ENCODE measurements at places on chromosomes 5 and 9.

- DNase-seq = no peak
These were observed 471.9 kb downstream of the MTRR start for GRCh38 chr5:8340739-8341344.

- no peak for DNase-seq
These were observed 47.0 kb upstream of the PDE8B start for GRCh38 chr5:77163453-77163852.

GRCh38 chr9:98022447-98022846 lies 34.1 kb upstream of the NANS start:
- DNase-seq = no peak

DNA sequence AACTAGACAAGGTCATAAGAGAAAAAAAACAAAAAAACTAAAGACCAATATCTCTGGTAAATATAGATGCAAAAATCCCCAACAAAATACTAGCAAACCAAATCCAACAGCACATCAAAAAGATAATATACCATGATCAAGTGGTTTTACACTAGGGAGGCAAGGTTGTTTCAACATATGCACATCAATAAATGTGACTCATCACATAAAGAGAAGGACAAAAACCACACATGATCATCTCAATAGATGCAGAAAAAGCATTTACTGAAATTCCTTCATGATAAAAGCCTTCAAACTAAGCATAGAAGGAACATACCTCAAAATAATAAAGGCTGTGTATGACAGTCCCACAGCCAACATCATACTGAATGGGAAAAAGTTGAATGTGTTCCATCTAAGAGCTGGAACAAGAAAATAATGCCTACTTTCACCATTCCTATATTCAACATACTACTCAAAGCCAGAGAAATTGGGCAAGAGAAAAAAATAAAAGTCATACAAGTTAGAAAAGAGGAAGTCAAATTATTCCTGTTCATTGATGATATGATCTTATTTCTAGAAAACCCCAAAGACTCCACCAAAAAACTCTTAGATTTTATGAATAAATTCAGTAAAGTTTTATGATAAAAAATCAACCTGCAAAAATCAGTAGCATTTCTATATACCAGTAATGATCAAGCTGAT lies 72.2 kb upstream of the FAM169A start:
- no peak for DNase-seq

- no peak for DNase-seq
These were observed 67.5 kb upstream of the RAPGEF1 start for GRCh38 chr9:131807144-131807983.

DNA sequence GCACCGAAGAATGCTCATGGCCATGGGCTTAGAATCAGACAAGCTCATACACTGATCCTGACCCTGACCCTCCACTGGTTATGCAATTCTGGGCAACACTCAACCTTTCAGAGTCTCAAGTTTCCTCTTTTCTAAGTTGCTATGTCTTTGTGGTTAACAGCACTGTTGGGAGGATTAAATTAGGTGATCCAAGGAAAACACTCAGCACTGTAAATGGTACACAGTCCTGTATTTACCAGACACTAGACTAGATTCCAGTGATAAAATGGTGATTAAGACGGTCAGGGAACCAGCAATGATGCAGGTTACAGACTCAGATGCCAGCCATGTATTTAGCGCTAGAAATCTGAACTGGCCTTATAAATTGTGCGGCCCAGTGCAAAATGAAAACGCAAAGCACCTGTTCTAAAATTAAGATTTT lies 8.1 kb downstream of the ARL15 start:
- no peak for DNase-seq

DNA sequence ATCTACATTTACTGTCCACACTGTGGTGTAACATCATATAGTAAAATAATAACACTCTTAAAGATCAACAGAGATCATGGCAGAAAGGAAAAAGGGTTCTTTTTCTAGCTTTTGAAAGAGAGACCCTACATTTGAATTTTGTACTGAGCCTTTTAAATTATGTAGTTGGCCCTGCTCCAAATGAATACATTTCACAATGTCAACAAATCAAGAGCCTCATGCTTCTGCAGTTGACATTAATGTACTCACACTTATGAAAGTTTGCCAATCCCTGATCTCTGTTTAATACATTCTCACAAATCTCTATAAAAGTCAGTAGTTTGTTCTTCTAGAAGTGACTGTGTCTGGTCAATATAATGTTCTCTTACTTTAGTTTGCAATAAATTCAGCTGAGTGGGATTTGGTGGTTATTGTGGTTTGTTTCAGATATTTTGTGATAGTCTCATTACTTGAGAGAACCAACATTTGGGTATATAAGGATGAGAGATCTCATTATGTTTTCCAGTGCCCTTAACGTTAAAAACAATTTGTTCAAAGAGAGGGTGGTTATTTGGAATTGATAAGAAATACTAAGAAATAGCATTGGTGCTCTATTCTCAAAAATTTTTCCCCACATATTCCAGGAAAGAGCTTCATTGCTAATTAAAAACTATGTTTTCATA lies 277.8 kb upstream of the FTMT start:
- DNase-seq = no peak

DNA sequence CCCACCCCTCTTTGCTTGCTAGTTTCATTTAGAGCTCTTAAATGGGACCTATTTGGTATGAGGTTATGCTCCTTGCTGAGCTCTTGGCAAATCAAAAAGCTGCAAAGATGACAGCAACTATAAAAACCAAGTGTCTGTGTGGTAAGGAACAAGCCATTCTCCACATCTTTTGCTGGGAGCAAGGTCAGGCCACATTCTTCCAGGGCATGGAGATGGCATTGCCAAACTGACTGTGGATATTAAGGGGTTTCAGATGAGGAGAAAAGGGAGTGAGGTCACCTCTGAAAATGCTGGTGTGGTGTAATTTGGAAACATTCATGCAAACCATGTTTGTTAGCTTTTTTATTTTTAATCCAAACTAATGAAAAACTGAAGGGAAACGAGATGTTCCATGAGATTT lies 218.8 kb upstream of the IL12B start:
- DNase-seq = no peak

GRCh38 chr5:109656829-109657228 lies 32.9 kb upstream of the MAN2A1 start:
- DNase-seq = peak; percentile 48

DNA sequence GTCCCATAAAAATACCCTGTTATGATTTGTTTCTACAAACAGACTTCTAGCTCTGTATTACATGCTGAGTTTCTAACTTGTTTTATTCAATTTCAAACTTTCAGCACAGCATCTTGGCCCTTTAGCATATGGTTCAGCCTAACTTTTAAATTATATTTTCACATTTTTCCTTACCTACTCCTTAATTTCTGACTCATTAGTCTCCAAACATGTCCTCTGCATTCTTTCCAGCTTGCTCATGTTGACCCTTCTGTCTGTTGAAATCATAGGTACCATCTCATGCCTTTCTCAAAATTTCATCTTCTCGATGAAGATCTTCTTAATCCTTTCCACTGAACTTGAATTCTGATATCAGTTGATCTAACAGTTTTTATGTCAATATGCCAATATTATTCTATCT lies 200.9 kb upstream of the RIOK2 start:
- no peak for DNase-seq

GRCh38 chr5:141958113-141958512 lies at the start of gene PCDH12:
Gene PCDH12, minus strand, starts transcription at chr5:141958202. Its CDS starts 351 bp downstream, at chr5:141957851.
- peak; percentile 71 for DNase-seq

- DNase-seq = no peak
These were observed 34.5 kb downstream of the CREBRF start for GRCh38 chr5:173090639-173091038.

DNA sequence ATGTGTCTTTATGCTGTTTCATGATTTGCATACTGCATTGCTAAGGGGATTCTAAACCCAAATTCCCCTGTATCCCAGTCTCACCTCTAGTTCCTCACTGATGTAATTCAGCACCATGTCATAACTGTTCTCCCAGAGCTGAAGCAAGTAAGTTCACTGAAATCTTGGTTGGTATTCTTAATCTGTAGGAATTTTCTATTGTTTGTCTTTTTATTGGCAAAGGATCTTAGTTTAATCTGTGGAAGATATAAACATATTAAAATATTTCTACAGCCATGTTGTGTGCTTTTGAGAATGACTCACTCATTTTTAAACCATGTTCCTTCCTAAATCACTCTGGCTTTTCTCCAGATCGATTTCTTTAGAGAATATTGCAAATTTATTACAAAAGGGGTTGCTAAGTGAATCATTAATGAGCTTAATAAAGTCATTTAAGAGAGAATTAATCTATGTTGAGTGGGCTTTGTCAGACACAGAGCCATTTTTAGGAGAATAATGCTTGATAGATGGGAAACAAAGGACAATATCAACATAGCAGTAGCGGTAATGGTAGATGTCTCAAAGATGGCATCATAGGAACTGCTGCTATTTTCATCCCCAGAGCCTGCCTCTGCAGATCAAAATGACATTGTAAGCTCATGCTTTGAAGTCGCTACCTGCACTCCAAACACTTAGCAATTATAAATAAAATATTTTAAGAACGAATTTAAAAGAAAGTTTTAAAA lies 110.0 kb downstream of the ENC1 start:
- DNase-seq = no peak

DNA sequence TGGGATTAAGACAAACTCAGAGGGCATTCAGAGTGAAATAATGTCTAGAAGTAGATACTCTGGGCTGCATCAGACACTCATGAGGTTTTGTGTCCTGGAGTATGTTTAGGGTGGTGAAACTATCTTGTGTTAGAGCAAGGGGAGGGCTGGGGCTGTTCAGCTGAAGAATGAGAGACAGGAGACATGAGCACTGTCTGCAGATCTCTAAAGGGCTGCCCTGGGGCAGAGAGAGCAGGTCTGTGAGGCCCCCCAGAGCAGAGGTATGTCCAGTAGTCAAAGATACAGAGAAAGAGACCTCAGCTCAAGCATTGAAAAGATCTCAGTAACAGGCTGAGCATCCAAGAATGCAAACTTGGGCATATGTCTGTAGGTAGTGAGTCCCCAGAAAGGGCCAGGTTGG lies 45.9 kb upstream of the SHB start:
- DNase-seq = no peak

DNA sequence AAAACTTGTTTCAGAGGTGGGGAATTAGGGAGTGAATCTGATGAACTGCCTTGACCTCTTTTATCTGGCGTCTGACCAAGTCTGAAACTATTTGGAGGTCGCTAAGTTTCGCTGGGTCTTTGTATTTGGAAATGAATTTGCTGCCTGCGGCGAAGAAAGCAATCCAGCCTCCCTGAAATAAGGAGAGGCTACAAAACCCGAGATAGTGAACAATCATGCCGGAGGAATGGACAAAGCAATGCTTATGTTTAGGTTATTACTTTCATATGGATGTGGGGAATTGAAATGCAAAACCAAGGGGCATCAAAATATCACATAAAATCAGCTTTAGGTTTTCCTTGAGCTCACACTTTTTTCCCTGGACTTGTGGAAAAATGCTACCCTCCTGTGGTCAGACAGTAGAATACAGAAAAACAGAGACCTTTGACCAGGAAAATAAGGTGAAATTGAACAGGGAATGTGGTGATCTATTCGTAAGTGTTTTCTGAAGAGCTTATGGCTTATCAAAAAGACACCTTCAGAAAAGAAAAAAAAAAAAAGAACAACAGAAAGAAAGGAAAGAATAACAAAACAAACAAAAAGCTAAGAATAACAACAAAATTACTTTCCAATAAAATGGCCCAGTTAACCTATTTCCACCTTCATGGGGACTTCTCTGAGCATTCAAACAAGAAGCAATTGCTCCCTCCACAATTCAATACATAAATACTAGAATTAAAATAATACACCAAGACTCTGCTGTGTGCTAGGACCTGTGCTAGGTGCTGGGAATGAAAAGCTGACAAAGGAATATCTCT lies 68.6 kb upstream of the DPYSL3 start:
- no peak for DNase-seq

DNA sequence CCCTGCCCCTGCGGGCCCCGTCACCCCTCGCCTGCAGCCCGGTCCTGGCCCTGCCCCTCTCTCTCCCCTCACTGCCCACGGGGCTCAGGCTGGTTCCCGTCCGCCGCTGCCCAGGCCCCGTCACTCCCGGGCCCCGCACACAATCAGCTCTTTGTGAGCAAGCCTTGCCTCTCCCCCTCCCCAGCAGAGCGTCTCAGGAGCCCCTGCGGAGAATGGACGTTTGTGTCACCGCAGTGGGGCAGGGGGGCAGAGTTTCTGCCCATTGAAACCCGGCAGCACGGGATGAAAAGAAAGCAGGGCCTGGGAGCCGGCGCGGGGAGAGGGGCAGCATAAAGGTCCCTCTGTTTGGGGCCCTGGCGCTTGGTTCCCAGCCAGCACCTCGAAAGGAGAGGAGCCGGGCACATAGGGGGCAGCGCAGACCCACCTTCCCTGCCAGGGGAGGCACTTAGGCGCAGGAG lies 13.5 kb upstream of the NUP214 start:
- no peak for DNase-seq

DNA sequence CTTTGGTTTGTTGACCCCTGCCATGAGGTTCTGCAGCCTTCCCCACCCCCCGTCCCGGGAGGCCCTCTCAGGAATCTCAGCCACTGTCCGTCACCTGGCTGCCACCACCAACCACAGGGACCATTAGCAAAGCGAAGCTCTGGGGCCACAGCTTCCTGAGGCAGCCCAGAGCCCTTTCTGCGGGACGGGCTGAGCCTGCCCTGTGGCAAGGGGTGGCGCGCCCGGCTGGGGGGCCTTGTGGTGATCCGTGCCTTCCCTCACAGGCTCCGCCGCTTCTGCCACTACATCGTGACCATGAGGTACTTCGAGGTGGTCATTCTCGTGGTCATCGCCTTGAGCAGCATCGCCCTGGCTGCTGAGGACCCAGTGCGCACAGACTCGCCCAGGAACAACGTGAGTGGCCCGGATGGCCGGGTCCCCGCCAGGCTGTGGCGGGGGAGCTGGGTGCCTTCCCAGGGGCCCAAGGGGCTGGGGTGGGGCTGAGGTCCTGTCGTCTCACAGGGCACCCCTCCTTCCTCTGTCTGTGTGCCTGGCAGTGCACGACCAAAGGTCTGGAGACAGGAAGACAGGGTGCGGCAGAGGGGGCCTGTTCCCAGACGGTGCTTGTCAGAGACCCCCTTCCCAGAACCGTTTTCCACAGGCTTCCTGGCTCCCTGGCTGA lies 169.2 kb downstream of the CACNA1B start:
- no peak for DNase-seq

- DNase-seq = peak; percentile 34
These were observed 60.4 kb upstream of the TMED7 start for GRCh38 chr5:115686051-115686737.

- no peak for DNase-seq
These were observed 46.7 kb downstream of the TNFSF8 start for GRCh38 chr9:114883709-114884108.

GRCh38 chr9:13597004-13597403 lies 317.5 kb upstream of the MPDZ start:
- no peak for DNase-seq

GRCh38 chr5:134132372-134133187 lies 18.1 kb downstream of the TCF7 start:
- peak; percentile 26 for DNase-seq

DNA sequence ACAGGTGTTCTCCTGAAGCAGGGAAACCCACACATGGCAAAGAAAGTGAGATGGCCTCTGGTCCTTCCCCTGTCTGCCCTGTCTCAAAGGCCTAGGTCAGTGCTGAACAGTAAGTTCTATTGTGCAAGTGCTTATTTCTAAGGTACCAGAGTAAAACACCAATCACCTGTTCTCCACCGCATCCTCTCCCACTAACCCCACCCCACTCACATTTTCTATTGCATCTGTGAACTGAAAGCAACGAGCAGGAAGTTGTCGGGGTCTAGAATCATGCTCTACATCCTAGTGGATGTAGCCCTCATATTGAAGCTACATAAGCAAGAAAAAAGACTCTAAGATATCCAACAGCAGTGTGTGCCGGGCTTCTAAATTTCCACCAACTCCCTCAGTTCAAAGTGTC lies 265.9 kb downstream of the ENC1 start:
- no peak for DNase-seq

- DNase-seq = no peak
These were observed 1601.0 kb upstream of the NUDT12 start for GRCh38 chr5:105163547-105163946.

GRCh38 chr5:153619771-153620170 lies 129.3 kb downstream of the GRIA1 start:
- no peak for DNase-seq

Data from left cardiac atrium (tissue), 4 donors.